ENCODE measurements at places on chromosomes 2 and 18.
A peak's percentile ranks its signal among the peaks of the same experiment; 100 is the strongest.

GRCh38 chr2:138395565-138396306 lies 105.8 kb upstream of the SPOPL start:
- peak; percentile 2 for DNase-seq

GRCh38 chr2:1593371-1594122 lies 150.8 kb downstream of the PXDN start:
- no peak for DNase-seq

GRCh38 chr18:936941-937340 lies 32.3 kb downstream of the ADCYAP1 start:
- no peak for DNase-seq

DNA sequence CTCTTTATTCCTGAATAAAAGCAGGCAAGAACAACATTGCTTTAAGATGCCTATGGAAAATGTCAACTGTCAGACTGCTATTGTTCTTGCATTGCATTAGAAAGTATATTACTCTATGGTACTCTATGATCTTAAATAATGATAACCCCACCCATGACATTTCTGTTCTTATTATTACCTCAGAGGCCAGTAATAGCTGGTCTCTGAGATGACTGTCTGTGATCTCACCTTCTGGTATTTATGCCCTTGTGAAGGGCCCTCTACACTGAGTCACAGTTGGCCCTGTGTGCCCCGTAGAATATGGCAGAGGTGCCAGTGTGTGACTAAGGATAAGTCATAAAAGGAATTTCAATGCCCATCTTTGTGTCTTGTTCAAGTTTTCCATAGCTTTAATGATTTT lies 61.0 kb downstream of the SPP2 start:
- DNase-seq: no peak

DNA sequence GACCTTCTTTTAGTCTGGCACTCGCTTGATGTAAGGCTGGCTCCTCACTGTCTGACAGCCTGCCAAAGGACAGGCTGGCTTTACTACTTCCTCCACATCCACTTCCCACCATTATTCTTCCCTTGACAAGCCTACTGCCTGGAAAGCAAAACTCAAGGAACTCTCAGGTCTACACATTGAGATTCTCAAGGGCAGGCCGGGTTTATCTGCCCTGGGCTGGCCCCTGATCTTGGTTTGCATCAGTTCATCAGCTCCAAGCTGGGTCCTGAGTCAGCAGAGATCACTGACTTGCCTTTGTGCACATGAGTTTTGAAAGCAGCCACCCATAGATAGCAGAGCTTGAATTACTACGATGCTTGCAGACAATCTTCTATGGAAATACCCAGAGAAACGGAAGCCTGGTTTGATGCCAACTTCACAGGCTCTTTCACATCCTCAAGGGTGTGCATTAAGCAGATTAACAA lies 53.9 kb downstream of the KCTD18 start:
- DNase-seq: peak; percentile 14

DNA sequence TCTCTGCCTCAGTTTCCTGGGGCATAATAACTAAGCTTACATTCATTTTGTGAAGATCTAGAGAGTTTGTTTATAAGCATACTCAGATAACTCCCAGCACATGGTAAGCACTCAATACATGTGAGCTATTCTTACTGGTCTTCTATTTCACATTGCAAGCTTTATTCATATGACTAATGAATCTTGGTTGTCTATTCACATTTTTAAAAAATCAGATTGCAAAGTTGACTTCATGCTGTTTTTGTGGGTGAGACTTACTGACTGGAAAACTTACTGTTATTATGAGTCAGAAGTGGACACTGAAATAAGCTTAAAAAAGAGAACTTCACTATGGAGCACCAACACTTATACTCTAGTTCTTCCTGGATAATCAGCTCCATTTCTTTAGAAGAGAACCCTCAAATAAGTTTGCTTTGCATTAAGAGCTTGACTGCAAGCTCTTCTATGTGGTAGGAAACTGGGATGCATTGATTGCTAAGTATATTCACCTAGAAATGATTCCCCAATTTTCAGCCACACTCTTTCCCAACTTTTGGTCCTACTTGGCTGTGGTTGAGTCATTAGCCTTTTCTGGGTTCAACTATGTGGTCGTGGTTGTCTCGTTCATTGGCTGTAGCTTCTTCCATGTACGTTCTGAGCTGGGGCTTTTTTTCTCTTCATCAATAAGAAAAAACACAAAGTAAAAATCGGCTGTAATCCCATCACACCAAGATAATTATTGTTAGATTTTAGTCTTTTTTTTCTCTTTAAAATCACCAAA lies 29.5 kb upstream of the RBMS1 start:
- no peak for DNase-seq

DNA sequence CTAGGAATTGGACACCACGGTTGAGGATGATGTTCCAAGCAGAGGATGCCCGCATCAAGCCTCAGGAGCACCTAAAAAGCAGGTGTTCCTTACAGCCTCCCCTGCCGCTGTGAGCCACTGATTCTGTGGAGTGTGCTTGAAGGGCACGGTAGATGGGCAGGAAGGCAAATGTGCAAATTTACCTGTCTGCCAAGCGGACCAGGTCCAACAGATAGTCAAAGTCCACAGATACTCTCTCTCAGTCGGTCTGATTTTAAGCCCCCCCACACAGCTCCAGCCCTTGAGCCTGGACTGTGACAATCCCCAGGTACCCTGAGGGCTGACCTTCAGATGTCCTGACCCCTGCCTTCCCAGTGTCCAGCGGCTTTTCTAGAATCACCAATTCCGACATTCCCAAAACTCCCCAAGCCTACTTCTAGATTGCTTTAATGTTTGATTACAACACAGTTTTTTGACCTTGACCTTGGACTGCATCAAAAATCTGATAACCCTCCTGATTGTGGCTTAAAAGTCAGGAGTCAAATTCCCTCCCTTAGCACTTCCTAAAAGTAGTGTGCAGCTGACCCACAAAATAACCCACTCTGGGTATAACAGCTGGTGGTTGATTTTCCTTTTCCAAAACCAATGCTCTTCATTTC lies 208.8 kb upstream of the NCKAP5 start:
- no peak for DNase-seq

DNA sequence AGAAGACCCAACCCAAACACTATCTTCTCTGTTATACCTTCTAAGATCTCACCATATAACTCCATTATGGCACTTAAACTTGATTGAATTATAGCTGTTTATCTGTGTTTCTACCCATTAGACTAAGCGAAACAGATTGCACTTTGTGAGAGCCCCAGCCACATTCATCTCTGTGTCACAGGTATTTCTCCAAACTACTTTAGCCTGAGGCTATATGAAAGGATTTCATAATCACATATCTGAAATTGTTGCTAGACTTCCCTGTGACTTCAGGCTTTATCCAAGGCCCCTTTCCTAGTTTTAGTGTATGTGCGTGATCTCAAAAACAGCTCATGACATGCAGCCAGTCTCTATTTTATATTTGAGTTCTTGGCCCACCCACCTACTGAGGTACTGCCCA lies 745.0 kb upstream of the ACVR2A start:
- DNase-seq: no peak

GRCh38 chr2:128668946-128669345 lies 350.3 kb upstream of the HS6ST1 start:
- no peak for DNase-seq

DNA sequence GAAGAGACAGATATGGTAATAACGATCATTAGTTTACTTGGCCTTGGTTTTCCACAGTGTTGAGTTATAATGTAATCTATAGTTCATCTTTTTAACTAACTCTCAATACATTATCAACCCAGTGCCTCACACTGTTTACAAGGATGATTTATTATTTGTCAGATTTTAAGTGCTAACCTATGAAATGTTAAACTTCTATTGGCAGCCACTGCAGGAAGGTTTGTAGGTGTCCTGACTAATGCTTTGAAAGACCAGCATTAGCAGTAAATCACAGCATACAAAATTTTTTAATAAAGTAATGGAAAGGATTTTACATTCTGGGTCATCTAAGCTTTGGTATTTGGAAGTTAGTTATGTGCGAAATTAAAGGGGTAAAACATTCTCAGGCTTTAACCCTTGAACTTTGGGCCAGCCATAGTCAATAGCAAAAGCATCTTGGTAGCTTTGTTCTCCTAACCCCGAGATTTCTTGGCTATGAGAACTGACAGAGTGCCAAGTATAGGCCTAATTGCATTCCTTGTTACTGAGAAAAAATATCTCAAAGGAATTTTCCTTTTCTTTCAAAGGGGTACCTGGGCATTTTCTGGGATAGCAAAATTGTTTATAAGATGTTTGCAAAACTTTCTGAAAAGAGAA lies 30.6 kb downstream of the SPATS2L start:
- DNase-seq: no peak

DNA sequence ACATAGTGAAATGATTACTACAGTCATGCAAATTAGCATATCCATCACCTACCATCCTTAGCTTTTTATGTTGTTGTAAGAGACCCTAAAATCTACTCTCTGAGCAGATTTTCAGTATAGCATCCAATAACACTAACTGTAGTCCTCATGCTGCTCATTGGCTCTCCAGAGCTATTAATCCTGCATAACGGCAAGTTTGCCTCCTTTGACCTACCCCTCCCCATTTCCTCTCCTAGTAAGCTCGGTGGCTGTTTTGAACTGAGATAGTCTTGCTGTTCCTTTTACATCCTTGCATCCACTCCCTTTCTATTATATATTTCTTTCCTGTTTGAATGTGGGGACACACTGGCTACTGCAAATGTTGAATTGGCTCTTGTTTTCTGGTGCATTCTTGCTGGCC lies 481.5 kb downstream of the TSN start:
- DNase-seq: no peak

- peak; percentile 23 for DNase-seq
Measured at GRCh38 chr2:241598487-241598886, 38.5 kb downstream of the THAP4 start.

- no peak for DNase-seq
Measured at GRCh38 chr2:34723683-34724082, 1124.6 kb upstream of the FAM98A start.

DNA sequence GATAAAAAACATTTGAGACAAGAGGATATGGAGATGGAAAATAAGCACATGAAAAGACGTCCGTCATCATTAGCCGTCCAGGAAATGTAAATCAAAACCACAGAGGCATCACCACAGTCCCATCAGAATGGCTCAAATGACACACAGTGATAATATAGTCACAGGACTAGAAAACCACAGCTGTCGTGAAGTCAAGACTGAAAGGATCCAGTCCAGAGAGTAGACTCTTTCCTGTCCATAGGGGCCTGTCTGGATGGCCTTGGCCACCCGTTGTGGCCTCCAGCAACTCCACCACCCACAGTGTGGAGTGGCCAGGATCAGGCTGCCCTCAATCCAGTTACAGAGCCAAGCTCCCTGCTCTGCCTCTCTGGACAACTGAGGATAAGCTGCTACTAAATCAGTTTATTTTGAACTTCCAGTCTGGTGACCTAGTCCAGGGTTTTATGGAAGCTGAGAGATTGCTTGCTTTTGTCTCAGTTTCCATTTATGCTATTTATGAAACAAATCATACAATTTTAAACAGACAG lies 60.4 kb downstream of the RHOB start:
- peak; percentile 20 for DNase-seq

DNA sequence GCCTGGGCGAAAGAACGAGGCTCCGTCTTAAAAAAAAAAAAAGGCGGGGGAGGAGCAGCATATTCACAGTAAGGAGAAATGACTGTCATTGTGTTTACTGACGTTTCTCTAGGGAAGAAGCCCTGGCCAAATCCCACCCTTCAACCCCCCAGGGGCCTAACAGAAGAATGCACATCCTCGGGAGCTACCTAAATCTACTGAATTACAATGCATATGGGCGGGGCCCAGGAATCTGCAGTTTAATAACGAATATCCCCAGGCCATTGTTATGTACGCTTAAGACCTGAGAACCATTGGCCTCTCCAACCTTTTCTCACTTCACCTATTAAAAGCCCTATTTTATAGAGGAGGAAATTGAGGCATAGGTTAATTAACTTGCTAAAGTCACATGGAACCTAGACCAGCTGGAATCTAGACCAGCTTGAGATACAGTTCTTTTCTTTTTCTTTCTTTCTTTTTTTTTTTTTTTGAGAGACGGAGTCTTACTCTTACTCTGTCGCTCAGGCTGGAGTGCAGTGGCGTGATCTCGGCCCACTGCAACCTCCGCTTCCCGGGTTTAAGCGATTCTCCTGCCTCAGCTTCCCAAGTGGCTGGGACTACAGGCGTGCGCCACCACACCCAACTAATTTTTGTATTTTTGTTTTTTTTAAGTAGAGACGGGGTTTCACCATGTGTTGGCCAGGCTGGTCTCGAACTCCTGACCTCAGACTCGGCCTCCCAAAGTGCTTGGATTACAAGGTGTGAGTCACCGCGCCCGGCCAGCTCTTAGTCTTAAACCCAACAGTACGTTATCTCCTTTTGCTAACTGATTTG lies 708 bp upstream of the RIF1 start:
- no peak for DNase-seq

GRCh38 chr2:37858400-37858711 lies 66.7 kb upstream of the RMDN2 start:
- no peak for DNase-seq

GRCh38 chr18:26215247-26215970 lies 10.8 kb upstream of the TAF4B start:
- DNase-seq: no peak

GRCh38 chr2:38497670-38498037 lies 105.1 kb downstream of the HNRNPLL start:
- no peak for DNase-seq

DNA sequence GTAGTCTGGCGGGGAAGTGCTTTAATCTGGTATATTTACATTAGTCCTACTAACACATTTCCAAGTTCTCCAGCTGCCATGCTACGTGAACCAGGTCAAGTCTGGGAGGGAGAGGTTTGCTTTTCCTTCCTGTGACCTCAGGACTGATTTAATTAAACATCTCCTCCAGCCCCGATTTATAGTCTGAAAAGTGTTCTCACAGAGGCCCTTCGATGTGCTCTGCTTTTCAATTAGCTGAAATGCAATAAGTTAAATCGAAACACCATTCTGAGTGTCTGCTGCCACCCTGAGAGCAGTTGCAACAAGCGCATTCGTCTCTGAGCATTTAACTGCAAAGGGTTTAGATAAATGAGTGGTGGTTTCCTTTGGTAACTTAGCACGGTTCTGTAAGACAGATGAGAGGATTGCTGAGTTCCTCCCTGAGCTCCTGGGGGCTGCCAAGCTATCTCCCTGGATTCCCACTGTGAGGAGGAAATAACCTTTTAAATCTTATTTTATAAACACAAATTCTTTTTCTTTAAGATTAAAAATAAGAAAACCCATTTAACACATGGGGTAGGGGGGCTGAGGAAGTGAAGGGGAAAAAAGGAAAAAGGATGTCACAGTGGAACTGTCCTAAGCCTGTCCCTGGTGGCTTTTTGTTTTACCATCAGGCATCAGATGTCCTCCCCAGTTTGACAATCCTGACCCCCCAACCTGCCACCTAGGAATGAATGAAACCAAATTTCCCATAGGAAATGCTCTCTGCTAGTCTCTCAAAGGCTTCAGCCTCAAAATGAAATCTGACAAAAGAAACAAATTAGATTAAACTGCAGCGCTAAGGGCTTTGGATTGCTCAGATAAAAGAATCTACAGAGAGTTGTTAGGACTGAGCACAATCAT lies 56.5 kb upstream of the CREB1 start:
- peak; percentile 88 for DNase-seq

GRCh38 chr18:6399776-6400175 lies 14.9 kb downstream of the L3MBTL4 start:
- peak; percentile 18 for DNase-seq

- no peak for DNase-seq
Measured at GRCh38 chr2:166344286-166345113, 31.2 kb downstream of the SCN9A start.
